SJCRH30 (cell line): ENCODE measurements at places on chromosomes 16 and 17.

DNA sequence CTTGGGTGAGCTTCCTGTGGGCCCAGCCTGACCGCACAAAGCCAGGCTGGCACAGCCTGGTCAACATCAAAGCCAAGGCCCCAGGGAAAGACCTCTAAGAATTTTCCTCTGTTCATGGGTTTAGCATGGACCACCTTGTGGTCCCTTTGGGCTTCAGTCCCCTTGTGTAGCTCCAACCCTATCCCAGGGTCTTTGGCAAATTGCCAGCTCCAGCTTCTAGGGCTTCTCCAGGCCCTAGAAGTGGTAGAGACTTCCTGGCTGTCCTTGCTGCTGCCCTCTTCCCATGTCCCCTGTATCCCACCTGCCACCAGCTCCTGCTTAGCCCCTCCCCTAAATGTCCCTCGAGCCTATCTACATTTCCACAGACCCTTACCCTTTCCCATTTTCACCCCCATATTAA is 9.7 kb upstream of the ITGA3 start:
- DNase-seq = no peak

DNA sequence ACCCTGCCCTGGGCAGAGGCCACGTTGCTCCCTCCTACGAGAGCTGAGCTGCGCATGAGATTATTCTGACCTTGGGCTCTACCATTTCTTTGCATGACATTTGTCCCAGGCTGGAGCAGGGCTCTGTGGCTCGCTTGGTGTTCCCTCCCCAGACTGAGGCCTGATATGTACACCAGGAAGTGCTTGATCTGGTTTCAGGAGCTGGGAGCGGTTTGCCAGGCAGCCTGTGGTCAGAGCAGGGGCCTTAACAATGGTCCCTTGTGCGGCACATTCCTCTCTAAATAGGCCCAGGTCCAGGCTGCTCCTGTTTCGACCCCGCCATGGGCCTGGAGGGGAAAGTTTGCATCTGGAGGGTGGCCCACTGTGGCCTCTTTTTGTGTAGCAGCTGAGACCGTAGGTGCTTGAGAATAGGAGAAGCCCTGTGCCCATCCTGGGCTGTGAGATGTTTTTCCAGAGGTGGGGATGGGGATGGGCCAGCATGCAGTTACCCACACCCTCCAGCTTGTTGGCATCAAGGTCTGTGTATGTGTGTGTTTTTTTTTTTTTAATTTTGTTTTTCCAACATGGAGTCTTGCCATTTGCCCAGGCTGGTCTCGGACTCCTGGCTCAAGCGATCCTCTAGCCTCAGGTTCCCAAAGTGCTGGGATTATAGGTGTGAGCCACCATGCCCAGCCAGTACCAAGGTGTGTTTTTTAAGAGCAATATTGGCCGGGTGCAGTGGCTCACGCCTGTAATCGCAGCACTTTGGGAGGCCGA is 253.9 kb downstream of the SEC14L1 start:
- peak; percentile 98 for DNase-seq

GRCh38 chr17:53150101-53150698 is 672.5 kb upstream of the KIF2B start:
- peak; percentile 54 for DNase-seq

DNA sequence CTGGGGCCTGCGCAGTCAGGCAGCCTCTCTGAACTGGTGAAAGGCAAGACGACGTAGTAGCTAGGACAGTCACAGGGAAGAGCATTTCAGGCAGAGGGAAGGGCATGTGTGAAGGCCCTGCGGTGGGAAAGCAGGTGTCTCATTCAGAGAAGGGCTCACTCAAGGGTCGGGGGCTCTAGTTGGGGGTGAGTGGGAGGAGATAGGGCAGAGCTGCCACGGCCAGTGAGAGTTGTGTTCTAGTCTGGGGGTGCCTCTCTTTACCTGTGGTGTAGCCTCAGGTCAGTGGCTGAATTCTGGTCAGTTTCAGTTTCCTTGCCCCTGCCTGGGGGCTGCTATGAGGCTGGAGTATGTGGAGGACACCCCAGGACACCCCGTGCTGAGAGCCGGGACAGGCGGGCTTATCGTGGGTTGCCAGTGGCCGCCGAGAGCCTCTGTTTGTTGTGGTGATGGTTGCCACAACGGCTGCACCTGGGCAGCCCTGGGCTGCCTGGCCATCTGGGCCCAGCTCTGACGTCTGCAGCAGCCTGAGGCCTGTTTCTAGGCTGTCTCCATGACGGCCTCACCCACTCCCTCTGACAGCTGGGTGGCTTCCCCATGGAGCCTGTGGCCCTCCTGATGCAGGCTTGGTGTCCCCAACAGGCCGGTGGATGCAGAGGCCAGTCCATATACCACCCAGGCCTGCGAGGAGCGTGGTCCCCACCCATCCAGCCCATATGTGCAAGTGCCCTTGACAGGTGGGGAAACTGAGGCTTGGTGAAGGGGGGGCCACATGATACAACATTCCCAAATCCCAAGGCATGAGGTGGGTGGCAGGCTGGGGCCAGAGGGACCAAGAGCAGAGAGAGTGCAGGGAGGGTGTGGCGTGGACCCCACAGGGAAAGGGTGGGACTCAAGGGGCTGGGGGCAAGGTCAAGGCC is 10.8 kb downstream of the MAP2K3 start:
- no peak for DNase-seq

- no peak for DNase-seq
Observed at GRCh38 chr17:41687828-41688640, 651 bp upstream of the EIF1 start.

- DNase-seq = no peak
Observed at GRCh38 chr17:62597920-62598319, 29.6 kb upstream of the MRC2 start.

DNA sequence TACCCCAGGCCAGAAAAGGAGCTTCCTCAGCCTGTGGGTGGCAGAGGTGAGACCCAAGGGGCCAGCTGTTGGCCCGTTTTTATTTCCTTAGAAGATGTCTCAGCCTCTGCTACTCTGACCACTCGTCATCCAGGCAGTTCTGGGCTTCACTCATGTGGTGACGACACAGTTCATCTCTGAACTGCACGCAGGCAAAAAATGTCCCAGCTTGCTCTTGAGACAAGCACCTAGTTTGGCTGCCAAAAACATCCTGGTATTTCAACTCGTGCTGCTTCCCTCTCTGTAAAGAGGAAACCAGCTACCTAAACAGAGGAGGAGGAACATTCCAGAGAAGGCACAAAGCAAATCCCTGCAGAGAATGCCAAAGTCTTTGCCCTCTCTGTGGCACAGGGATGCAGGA is 125.7 kb downstream of the XYLT1 start:
- no peak for DNase-seq

DNA sequence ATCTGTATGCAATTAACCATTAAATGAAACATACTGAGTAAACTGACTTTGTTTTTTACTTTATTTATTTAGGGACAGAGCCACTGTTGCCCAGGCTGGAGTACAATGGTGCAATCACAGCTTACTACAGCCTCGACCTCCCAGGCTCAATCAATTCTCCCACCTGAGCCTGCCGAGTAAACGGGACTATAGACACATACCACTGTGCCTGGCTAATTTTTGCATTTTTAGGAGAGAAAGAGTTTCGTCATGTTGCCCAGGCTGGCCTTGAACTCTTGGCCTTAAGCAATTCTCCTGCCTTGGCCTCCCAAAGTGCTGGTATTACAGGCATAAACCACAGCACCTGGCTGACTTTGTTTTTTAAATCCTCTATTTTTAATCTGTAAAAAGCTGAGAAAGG is 42.6 kb downstream of the ANKFY1 start:
- DNase-seq = no peak

GRCh38 chr17:2259769-2260536 is 43.6 kb downstream of the SMG6 start:
- no peak for DNase-seq

- no peak for DNase-seq
Observed at GRCh38 chr17:65394811-65395472, 166.5 kb downstream of the AXIN2 start.
